Stromal cell of bone marrow (primary cell): ENCODE measurements at places on chromosomes 5 and 9.

DNA sequence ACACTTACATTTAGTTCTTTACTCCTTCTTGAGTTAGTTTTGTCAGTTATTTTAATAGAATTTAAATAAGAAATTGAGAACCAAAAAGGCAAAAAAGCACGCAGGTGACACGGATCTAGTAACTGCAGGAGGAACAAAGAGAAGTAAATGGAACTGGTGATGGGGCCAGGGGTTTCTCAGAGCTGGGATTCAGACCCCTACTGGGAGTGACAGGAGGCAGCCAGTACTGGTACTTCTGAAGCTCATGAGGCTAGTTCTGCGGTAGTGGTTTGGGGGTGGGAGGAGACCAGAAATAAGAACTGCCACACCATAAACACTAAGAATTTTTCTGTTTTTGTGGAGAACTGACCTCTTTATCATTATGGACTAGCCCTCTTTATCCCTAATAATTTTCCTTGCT is 48.2 kb downstream of the OXCT1 start:
- no peak for DNase-seq

DNA sequence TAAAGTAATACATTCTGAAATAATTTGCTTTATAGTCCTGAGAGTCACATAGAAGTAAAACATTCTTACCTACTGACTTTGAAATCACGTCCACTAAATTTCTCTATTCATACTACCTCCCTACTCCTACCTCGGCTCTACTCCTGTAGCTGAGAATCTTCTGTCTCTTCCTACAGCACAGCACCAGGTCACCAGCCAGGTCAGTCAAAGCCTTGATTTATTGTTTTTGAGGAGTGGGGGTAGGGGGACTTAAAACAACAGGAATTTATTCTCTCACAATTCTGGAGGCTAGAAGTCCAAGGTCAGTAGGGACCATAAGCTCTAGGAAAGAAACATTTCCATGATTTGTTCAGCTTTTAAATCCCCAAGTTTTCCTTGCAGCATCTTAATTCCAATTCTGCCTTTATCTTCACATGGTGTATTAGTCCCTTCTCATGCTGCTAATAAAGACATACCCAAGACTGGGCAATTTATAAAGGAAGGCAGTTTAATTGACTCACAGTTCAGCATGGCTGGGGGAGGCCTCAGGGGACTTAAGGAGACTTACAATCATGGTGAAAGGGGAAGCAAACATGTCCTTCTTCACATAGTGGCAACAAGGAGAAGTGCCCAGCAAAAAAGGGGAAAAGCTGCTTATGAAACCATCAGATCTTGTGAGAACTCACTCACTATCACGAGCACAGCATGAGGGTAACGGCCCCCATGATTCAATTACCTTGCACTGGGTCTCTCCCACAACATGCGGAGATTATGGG is 49.6 kb upstream of the CCNG1 start:
- no peak for DNase-seq

DNA sequence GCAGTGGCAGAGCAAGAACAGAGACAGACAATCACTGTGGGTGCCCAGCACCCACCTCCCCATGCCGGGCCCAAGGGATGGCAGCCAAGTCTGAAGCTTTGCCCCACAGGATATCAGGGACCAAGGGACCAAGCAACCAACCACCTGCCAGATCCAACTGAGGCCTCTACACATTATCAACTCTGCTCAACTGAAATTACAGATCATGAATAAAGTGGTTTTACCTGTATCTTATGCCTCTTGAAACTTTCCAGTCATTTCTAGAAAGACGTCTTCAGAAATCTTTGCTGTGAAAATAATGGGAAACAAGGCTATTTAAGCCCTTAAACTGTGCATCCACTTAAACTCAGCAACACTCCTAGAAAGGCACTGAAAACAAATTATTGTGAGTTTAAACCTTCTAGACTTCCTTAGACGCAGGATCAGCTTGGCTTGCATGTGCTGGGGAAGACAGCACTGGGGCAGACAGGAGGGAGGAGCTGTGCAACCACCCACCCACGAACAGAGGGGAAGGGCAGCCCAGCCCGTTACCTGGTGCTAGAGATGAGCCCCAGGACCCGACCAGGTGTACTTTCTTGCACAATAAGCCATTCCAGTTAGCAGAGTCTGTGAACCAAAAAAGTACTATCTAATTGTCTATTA is 80.0 kb downstream of the SEMA4D start:
- no peak for DNase-seq

DNA sequence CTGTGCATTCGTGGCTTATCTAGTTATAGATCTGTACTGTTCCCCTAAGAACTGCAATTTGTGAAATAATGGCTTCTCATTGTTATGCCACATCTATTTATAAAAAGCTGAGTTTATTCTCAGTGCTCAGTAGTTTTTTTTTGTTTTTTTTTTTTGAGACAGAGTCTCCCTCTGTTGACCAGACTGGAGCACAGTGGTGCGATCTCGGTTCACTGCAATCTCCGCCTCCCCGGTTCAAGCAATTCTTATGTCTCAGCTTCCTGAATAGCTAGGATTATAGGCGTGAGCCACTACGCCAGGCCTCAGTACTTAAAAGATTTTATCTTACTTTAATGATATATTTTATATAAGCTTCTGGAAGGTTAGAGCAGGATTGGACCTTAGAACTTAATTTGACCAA is 19.0 kb downstream of the SEC61B start:
- no peak for DNase-seq

GRCh38 chr5:171855798-171856763 is 70.5 kb downstream of the SMIM23 start:
- no peak for DNase-seq

DNA sequence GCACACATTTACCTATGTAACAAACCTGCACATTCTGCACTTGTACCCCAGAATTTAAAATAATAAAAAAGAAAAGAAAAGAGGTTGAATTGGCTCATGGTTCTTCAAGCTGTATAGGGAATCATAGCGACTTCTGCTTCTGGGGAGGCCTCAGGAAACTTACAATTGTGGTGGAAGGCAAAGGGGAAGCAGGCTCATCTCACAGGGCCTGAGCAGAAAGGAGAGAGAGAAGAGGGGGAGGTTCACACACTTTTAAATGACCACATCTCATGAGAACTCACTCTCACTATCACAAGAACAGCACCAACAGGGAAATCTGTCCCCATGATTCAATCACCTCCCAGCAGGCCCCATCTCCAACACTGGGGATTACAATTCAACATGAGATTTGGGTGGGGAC is 214.6 kb downstream of the CDK5RAP2 start:
- no peak for DNase-seq

GRCh38 chr5:91635950-91636734 is 253.0 kb upstream of the ARRDC3 start:
- DNase-seq: no peak
